ENCODE measurements at places on chromosomes 2 and 18. TPM values are rescaled to one million over a fixed set of nuclear protein-coding genes. Genes with fewer than 3 reads are reported as not detected.

ARL4C gene
- total RNA-seq, result 210 TPM

LAMA1 gene
- not detected for total RNA-seq

SRD5A2 gene
- not detected for total RNA-seq

VSNL1 gene
- total RNA-seq, result not detected

DNAH7 gene
- not detected for total RNA-seq

GAD1 gene
- total RNA-seq, result 1.9 TPM

RESP18 gene
- total RNA-seq, result not detected

PKDCC gene
- not detected for total RNA-seq

LONRF2 gene
- total RNA-seq, result 0.09 TPM

SP5 gene
- not detected for total RNA-seq

All from activated naive CD8-positive, alpha-beta T cell treated with anti-CD3 and anti-CD28 coated beads, Interleukin-2, amount 10 ng/mL, durations not matched to agents 7 days and 5 days (primary cell).